Inflammatory macrophage treated with lipopolysaccharide for 4 hours (primary cell): ENCODE measurements at places on chromosomes 13 and 19.

DNA sequence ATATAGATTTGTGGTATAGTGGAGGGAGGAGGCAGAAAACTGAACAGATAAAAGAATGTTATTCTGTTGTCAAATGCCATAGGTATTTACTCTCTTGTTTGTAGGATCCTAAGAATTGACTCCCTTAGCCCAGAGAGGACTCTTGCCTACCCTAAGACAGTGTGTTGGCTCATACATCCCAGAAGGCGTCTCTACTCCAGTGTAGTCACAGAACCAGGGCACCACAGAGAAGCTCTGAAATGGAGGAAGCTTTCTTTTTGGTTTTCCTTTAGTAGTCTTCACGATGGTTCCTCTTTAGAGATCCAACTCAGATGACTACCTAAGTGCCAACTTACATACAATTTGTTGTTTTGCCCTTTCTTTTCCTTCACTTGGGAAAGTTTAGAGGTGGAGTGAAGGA, 14.0 kb downstream of the GPR183 start:
- DNase-seq, result peak; percentile 69

DNA sequence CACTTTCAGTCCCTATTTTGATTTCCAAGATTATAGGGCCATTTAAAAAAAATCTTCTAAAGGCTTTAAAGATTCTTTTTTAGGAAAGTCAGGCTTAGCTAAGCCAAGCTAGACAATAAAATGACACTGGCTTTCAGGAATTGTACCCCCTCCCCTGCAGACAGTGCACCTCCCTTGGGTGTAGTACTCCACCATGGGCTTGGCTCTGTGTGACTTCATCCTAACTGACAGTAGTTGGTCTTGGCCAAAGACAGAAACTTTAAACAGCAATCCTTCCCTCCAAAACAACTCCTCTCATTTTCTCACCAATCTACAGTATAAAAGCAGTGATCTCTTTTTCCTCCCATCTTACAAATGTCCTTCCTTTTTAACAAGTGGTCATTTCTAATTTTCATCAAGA, 283.0 kb downstream of the DNAJC15 start:
- no peak for DNase-seq

DNA sequence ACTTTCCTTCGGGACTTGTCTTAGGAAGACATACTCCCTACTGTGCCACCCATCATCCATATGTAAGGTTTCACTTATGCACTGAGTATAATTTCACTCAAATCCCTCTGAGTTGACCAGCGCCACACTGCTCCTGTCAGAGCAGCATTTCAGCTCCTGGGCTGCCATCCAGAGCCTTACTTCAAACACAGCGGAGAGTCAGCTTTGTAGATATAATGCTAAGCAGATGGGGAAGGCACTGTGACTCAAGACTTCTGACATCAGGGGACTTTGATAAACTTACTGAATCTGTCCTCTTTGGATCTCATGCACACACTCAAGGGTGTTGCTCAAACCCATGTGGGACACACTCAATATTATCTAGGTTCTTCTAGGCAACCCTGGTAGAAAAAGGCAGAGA, 34.9 kb downstream of the DOCK9 start:
- DNase-seq, result no peak

DNA sequence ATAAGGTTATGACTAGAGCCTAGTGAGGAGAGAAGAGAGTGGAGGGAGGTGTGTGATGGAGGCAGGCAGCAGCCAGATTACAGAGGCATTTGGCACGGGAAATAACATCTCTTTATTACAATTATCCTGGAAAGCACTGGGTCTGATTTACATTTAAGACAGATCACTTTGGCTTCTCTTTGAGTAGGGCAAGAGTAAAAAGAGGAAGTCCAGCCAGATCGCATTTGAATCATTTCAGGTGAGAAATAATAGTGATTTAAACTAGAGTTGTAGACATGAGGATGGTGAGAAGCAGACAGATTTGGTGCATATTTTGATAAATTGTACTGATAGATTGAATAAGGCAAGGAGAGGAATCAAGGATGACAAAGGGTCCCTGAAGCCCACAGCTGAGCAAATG, 9.6 kb upstream of the SACS start:
- DNase-seq, result no peak

GRCh38 chr13:47930649-47931165, 70.4 kb downstream of the SUCLA2 start:
- DNase-seq, result no peak

- DNase-seq, result no peak
Observed at GRCh38 chr19:50377051-50377461, 799 bp downstream of the NR1H2 start.

DNA sequence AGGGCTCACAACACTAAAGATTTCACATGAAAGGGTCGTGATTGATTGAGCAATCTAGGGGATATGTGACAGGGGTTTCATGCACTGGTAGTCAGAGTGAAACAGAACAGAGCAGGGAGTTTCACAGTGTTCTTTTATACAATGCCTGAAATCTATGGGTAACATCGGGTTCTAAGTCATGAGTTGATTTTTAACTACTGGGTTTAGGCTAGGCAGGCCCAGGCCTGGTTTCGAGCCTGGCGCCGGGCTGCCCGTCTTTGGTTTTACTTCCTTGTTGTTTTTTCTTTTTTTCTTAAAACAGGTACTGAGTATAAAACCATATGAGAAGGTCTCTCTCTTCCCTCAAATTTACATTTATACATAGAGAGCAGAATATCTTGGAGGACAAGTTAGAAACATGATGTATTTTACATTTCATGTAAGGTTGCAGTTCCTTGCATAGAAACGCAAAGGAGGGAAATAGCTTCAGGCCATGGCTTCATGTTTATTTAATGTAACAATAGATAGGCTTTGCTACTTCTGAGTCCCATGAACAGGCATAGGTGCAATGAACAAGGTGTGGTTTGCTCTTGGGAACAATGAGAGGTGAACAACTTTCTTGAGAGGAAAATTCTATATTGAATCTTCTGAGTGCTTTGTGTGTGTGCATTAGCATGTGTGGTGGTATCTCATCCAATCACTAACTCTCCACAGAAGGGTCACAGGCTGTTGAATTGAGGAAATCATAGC, 128.9 kb upstream of the RXFP2 start:
- DNase-seq, result no peak

DNA sequence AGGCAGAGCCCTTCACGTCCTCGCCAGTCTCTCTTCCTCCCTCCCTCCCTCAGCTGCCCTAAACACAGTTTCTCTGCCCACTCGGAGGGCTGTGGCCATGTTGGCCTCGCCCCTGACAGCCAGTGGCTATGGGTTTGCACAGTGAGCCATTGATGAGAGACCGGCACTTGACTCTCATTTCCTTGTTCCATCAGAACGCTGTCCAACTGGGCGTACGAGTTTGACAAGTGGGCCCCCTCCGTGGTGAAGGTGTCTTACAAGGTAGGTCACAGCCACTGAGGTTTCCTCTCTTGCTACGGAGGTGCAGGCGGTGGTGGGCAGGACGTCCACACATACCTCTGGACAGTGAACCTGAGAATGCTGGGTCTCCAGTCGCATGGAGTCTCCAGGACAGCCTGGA, 57.9 kb downstream of the SMARCA4 start:
- no peak for DNase-seq

GRCh38 chr19:4713384-4713951, 10.2 kb downstream of the DPP9 start:
- DNase-seq, result no peak

- DNase-seq, result no peak
Observed at GRCh38 chr13:114121496-114122126, 10.8 kb downstream of the RASA3 start.
